Esophagus squamous epithelium (tissue), 5 donors: ENCODE measurements at places on chromosomes 1 and 21.

- no peak overlapping the region for H3K27ac ChIP-seq
- no peaks in the 10 kb centered on the region for H3K27me3 ChIP-seq
- no peak for DNase-seq
Measured at GRCh38 chr1:163709636-163710035, 387.9 kb downstream of the NUF2 start.

GRCh38 chr21:38747810-38748209 lies 57.9 kb upstream of the ETS2 start:
- H3K4me3 ChIP-seq: no peak overlapping the region
- no peaks in the 10 kb centered on the region for H3K27me3 ChIP-seq
- no peak overlapping the region for H3K27ac ChIP-seq
- no peak for DNase-seq

DNA sequence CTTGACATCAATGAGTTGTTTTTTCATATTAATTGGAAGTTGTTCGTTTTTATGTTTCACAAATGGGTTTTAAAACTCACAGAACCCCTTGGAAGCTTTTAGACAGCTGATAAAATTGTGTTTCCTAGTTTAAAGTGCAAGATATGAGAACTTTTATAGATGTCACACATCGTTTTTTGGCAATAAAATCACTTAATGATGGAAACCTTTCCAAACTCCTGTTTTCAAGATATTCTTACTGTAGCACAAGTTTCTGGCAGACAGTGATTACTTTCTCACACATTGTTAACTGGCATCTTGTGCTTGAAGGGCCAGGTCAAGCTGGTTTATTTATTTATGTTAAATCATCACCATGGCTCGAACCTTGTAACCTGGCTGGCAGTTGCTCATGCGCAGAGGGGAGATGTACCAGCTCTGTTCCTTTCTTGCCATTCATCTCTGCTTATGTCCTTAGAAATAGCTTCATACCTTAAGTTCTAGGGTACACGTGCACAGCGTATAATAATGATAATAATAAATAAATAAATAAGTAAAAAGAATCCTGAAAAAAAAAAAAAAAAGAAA lies 10.2 kb upstream of the RCAN1 start:
- no peak overlapping the region for H3K27ac ChIP-seq
- no peaks in the 10 kb centered on the region for H3K4me1 ChIP-seq
- H3K4me3 ChIP-seq: no peak overlapping the region
- H3K27me3 ChIP-seq: no peaks in the 10 kb centered on the region
- DNase-seq: no peak

GRCh38 chr1:155099331-155099730 lies 20.7 kb downstream of the EFNA3 start:
- DNase-seq: no peak
- no peaks in the 10 kb centered on the region for H3K27me3 ChIP-seq
- no peaks in the 10 kb centered on the region for H3K36me3 ChIP-seq
- peaks cover 2% of the 10 kb centered on the region for H3K4me1 ChIP-seq
- H3K4me3 ChIP-seq: no peak overlapping the region

- H3K4me1 ChIP-seq: no peaks in the 10 kb centered on the region
- H3K4me3 ChIP-seq: no peak overlapping the region
- no peak for DNase-seq
- no peaks in the 10 kb centered on the region for H3K36me3 ChIP-seq
Measured at GRCh38 chr1:225254676-225255075, 173.2 kb downstream of the LBR start.

DNA sequence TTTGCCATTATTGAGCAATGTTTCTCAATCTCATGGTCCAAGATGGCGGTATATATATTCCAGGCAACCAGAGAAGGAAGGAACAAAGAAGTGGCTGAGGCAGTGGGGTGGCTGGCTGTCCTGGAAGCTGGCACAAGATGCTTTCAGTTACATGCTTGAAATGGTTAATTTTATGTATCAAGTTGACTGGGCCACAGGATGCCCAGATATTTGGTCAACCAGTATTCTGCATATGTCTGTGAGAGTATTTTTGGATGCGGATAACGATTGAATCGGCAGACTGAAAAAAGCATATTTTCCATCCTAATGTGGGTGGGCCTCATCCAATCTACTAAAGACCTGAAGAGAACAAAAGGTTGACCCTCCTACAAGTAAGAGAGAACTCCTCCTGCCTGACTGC lies 55.2 kb downstream of the MAP3K7CL start:
- H3K4me1 ChIP-seq: peaks cover 24% of the 10 kb centered on the region
- no peak for DNase-seq
- no peak overlapping the region for H3K27ac ChIP-seq
- H3K4me3 ChIP-seq: no peak overlapping the region
- H3K36me3 ChIP-seq: no peaks in the 10 kb centered on the region
- H3K27me3 ChIP-seq: no peaks in the 10 kb centered on the region

GRCh38 chr21:44397431-44398031 lies 44.1 kb downstream of the TRPM2 start:
- DNase-seq: no peak
- H3K36me3 ChIP-seq: no peaks in the 10 kb centered on the region
- H3K4me1 ChIP-seq: no peaks in the 10 kb centered on the region
- no peak overlapping the region for H3K4me3 ChIP-seq
- no peaks in the 10 kb centered on the region for H3K27me3 ChIP-seq
